Neural crest cell (in vitro differentiated cells): ENCODE measurements at places on chromosomes 11 and 22. TPM values are rescaled to one million over a fixed set of nuclear protein-coding genes. Genes with fewer than 3 reads are reported as not detected.

Gene JAM3
- total RNA-seq = 98.6 and 99.9 TPM in 2 replicates

- no peak for DNase-seq
- H3K4me3 ChIP-seq = peak overlapping the region; percentile 81
- H3K4me1 ChIP-seq = peaks cover 56% of the 10 kb centered on the region
- H3K27me3 ChIP-seq = peaks cover 23% of the 10 kb centered on the region
- H3K27ac ChIP-seq = no peak overlapping the region
These were observed 2.2 kb upstream of the MTA2 start for GRCh38 chr11:62603776-62604299.

DNA sequence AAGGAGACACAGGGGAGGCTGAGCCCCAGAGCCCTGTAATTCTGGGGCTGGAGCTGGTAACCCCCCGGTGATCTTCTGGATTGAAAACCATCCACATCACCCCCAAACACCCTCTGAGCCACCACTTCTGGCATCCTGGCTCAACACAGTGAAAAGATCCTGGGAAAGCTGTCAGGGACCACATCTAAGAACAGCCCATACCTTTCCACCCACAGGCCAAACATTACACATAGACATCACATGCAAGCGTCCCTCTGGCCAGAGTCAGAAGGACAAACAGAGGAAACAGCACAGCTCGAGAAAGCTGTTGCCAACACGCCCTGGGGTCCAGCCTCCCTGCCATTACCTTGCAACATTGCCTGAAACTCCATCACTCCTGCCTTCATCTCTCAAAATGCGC, 469.5 kb downstream of the SOX6 start:
- no peaks in the 10 kb centered on the region for H3K36me3 ChIP-seq
- H3K27ac ChIP-seq = no peak overlapping the region
- H3K4me3 ChIP-seq = no peak overlapping the region
- peaks cover 61% of the 10 kb centered on the region for H3K4me1 ChIP-seq
- no peaks in the 10 kb centered on the region for H3K27me3 ChIP-seq

Gene RTN4R
- 17.9 and 19.0 TPM in 2 replicates for total RNA-seq

GRCh38 chr11:106011481-106011880, 10.6 kb downstream of the MSANTD4 start:
- H3K36me3 ChIP-seq = peaks cover 37% of the 10 kb centered on the region
- H3K4me3 ChIP-seq = no peak overlapping the region
- no peak for DNase-seq
- no peaks in the 10 kb centered on the region for H3K27me3 ChIP-seq

Gene APOL1
- total RNA-seq = not detected in 2 replicates

GRCh38 chr11:78112582-78113275, 26.7 kb downstream of the ALG8 start:
- no peak for DNase-seq
- H3K4me3 ChIP-seq = peak overlapping the region; percentile 3
- H3K4me1 ChIP-seq = peaks cover 30% of the 10 kb centered on the region
- peak overlapping the region; percentile 54 for H3K27ac ChIP-seq
- no peaks in the 10 kb centered on the region for H3K27me3 ChIP-seq
- peaks cover 11% of the 10 kb centered on the region for H3K36me3 ChIP-seq

DNA sequence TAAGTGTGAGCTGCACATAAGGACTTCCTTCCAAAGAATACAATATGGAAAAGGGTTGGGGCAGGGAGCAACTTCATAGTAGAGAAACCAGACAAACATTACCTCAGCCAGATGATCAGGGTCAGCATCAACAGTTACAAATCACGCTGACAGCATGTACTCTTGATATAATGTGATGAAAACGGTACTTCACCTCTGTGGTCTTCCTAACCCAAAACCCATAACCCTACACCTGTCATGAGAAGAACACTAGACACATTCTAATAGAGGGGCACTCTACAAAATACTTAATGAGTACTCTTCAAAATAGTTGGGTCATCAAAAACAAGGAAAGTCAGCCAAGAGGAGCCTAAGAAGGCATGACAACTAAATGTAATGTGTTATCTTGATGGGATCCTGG, 43.9 kb downstream of the RRAS2 start:
- no peak overlapping the region for H3K4me3 ChIP-seq
- no peaks in the 10 kb centered on the region for H3K27me3 ChIP-seq
- H3K27ac ChIP-seq = no peak overlapping the region
- H3K4me1 ChIP-seq = peaks cover 4% of the 10 kb centered on the region

Gene SMIM38
- total RNA-seq = 1.1 and 1.4 TPM in 2 replicates

GRCh38 chr11:35276396-35277145, 137.6 kb downstream of the CD44 start:
- no peak overlapping the region for H3K27ac ChIP-seq
- no peaks in the 10 kb centered on the region for H3K4me1 ChIP-seq
- no peak for DNase-seq
- H3K4me3 ChIP-seq = no peak overlapping the region
- no peaks in the 10 kb centered on the region for H3K36me3 ChIP-seq

Gene NPTXR
- 9.3 and 9.4 TPM in 2 replicates for total RNA-seq
